Stimulated activated CD8-positive, alpha-beta memory T cell treated with anti-CD3 and anti-CD28 coated beads, Interleukin-2, amount 100 ng/mL, for 1 hour (primary cell): ENCODE measurements at places on chromosomes 1 and 21.

GRCh38 chr1:6420454-6421042 is 829 bp upstream of the HES2 start:
- no peak for DNase-seq

- DNase-seq = no peak
These were observed 146.7 kb upstream of the COL6A1 start for GRCh38 chr21:45834821-45835293.

- no peak for DNase-seq
These were observed 24.2 kb downstream of the PCAT6 start for GRCh38 chr1:202834771-202835547.

- DNase-seq = no peak
These were observed 8.8 kb upstream of the ATG4C start for GRCh38 chr1:62774971-62775595.

- DNase-seq = no peak
These were observed 9.6 kb upstream of the CD34 start for GRCh38 chr1:207920444-207921021.

- DNase-seq = no peak
These were observed 3.3 kb downstream of the C21orf58 start for GRCh38 chr21:46320331-46320801.

- no peak for DNase-seq
These were observed 4.6 kb downstream of the TMOD4 start for GRCh38 chr1:151171190-151171589.

DNA sequence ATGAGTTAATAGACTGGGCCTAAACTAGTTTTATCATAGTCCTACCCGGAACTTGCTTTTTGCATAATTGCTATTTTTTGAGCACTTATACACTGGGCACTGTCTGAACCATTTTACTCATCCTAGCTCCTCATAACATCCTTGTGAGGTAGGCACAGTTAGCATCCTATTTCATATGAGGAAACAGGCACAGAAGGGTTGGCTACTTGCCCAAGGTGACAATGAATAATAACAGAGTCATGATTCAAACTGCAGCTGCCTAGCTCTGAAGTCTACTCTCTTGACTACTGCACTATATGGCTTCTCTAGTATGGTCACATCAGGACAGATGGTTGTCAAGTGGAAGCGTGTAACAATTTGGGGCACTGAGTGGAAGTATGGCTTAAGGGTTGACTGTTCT is 18.2 kb upstream of the RC3H1 start:
- DNase-seq = no peak

- DNase-seq = no peak
These were observed 27.8 kb upstream of the CCSAP start for GRCh38 chr1:229370601-229371021.

GRCh38 chr1:196494766-196495165 is 113.5 kb downstream of the KCNT2 start:
- no peak for DNase-seq

GRCh38 chr21:46377789-46378188 is 53.8 kb downstream of the PCNT start:
- no peak for DNase-seq

GRCh38 chr1:114009393-114009792 is 30.1 kb downstream of the OLFML3 start:
- no peak for DNase-seq

- no peak for DNase-seq
These were observed 28.3 kb upstream of the COL18A1 start for GRCh38 chr21:45376459-45377324.

DNA sequence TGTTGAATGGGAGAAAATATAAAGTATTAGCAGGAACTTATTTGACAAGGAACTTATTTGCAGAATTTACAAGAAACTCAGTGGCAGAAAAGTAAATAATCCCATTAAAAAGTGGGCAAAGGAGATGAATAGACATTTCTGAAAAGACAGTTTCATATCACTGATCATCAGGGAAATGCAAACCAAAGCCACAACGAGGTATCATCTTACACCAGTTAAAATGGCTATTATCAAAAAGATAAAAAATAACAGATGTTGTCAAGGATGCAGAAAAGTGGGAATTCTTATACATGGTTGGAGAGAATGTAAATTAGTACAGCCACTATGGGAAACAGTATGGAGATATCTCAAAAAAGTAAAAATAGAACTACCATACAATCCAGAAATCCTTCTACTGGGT is 61.0 kb downstream of the SYT14 start:
- no peak for DNase-seq

GRCh38 chr1:38608202-38608864 is 251.2 kb downstream of the RRAGC start:
- no peak for DNase-seq

GRCh38 chr1:181318858-181319235 is 164.5 kb upstream of the CACNA1E start:
- no peak for DNase-seq

DNA sequence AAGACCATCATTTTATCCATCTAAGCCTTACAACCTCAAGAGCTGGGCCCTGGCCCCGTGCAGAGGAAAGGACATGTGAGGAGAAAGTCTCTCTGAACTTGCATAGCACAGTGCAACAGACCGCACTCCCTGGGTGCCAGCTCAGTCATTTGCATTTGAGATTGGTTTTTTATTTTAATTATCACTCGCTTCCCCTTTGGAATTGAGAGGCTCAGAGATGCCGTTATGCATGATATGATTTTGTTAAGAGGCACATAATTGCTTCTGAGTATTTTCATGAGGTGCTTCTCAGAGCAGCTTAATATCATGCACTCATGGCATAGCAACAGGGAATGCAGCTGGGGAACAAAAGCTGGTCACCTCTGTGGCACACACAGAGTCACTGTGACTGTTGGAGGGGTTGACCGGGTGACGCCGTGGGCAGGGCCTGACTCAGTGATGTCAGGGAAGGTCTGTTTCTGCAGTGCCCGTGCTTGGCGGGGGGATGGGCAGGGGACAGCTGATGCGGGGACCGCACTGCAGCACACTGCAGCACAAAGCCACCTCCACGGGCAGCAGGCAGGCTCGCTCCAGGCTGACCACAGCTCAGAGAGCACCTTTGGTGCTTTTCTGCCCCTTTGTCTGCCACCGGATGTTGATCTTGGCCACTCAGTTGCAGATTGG is 43.2 kb upstream of the VAMP3 start:
- no peak for DNase-seq

DNA sequence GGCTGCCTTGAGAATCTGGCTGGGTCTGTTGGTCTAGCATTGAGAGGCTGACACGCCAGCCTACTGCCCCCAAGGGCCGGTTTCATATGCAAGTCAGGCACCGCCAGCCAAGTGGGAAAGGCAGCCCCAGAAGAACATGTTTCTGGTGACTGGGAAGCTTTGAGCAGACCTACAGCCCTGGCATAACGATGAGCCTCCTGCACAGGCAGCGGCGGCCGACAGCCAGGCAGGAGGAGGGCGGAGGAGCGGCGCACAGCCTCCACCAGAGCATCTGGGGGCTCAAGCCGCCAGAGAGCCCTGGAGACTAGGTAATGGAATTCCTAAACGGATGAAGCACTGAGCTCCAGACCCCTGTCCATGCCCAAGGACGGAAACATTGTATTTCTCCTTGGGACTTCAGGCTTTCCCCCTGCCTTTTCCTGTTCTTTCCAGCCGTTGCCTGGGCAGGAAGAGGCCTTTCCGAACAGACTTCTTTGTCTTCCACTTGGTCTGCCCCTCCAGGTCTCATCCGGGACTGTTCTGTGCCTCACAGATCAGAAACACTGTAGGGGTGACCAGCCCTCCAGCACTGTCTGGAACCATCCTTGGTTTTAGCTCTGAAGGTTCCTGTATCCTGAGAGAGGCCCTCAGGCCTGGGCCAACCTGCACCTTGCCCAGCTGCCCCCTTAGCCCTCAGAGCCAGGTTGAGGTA is 59.5 kb downstream of the IRF2BP2 start:
- no peak for DNase-seq

DNA sequence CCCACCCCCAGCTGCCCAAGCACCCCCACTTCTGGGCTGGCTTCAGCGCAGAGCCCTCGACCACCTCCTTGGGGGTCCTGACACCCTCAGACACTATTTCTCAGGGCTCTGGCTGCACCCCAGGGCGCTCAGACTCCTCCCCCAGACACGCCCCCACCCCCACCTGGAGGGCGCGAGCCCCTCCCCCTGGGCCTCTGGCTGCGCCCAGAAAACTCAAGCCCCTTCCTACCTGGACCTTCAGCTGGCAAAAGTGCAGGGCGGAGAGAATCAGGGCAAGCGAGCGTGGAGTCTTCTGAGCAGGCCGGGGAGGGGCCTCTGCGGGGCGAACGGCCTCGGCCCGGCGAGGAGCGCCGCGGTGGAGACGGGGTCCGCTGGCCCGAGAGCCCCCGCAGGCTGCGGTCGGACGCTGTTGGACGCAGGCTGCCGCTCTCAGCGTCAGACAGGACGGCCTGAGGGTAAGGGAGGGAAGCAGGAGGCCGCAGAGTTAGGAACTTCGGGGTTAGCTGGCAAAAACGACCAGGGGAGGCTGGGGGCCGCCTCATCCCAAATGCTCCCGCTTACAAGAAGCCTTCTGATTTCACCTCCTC is 17.4 kb upstream of the NBPF1 start:
- DNase-seq = no peak

DNA sequence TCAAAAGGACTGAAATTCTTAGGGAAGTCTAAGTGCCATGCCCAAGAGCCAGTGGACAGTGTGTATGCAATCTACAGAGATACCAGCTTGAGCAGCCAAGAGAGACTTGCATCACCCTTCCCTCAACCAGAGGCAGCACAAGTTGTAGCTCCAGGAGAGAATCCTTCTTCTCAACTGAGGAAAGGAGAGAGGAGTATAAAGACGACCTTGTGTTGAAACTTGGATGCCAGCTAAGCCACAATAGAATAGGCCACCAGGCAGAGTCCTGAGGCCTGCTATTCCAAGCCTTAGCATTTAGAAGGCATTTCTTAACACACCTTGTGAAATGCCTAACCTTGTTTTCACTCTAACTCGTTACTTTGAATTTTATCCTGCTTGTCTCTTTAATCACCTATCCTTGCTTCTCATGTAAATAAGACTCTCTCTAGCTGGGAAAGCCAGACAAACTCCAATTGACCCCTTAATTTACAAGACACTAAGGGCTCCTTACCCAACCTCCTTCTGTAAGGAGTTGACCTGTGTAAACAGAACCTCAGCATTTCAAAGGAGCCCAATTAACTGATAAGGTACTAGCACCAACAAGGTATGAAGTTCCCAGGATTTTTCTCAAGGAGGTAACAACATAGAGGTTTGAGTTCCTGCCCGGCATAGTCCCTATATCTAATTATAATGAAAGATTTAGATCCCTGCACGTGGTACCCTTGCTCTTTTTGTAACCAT is 738.8 kb downstream of the AMY1C start:
- no peak for DNase-seq

DNA sequence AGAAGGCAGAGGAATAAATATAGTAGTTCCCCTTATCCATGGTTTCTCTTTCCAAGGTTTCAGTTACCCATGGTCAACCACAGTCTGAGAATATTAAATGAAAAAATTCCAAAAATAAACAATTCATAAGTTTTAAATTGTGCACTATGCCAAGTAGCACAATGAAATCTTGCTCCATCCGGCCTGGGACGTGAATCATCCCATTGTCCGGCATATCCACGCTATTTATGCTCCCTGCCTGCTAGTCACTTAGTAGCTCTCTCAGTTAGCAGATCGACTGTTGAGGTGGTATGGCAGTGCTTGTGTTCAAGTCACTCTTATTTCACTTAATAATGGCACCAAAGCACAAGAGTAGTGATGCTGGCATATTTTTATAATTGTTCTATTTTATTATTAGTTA is 58.6 kb upstream of the ARHGAP29 start:
- DNase-seq = no peak

DNA sequence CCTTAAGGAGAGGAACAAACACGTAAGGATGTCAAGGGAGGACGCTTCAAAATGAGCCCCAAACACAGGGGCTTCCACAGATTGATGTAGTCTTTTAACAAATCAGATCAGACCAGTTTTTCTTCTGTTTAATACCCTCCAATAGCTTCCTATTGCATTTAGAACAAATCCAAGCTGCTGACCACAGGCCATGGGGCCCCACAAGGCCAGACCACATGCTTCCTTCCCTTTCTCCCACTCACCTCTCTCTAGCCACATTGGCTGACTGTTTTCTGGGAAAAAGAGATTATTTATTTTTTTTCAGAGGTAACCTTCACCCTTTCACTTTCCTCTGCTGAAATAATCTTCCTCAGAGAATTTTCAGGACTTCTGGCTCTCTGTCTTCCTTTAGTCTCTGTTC is 380.6 kb downstream of the SIPA1L2 start:
- DNase-seq = no peak

- no peak for DNase-seq
These were observed 205.8 kb upstream of the LYPLAL1 start for GRCh38 chr1:218967836-218968235.

GRCh38 chr21:46188226-46189212 is 4.3 kb upstream of the SPATC1L start:
- DNase-seq = no peak

GRCh38 chr1:230392920-230393521 is 33.1 kb downstream of the PGBD5 start:
- no peak for DNase-seq

GRCh38 chr1:109623601-109624161 is 4.0 kb downstream of the AMPD2 start:
- no peak for DNase-seq
